ENCODE measurements at places on chromosomes 2 and 18.

DNA sequence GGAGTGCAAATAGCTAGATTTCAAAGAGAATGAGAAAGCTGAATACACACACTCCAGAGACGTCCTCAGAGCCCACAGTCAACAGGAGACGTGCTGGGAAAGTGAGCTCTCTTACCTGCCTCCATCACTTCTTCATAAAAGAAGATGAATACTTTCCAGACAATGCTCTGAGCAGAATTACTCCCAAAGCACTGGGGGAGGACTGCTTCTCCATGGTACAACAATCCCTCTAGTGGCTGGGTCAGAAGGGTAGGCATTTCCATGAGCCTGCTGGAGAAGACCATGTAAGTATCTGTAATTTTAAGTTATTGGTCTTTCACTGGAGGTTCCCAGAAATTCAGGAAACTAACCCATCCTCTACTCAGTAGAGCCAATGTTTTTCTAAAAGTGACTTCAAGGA lies 190.3 kb downstream of the RBM43 start:
- DNase-seq = peak; percentile 21

DNA sequence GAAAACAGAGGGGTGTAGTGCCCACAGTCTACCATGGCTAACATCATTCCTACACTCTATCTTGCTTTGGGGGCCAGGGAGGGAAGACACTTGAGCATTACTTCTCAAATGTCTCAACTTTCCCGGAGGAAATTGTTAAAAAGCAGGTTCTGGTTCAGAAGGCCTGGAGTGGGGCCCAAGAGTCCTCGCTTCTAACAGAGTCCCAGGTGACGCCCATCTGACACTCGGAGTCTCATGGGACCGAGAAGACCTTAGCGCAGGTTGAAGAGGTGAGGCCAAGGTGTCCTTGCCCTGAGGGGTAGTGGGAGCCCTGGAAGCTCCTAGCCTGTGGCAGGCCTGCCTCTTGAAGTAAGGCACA lies 40.1 kb downstream of the ZFP36L2 start:
- no peak for DNase-seq

DNA sequence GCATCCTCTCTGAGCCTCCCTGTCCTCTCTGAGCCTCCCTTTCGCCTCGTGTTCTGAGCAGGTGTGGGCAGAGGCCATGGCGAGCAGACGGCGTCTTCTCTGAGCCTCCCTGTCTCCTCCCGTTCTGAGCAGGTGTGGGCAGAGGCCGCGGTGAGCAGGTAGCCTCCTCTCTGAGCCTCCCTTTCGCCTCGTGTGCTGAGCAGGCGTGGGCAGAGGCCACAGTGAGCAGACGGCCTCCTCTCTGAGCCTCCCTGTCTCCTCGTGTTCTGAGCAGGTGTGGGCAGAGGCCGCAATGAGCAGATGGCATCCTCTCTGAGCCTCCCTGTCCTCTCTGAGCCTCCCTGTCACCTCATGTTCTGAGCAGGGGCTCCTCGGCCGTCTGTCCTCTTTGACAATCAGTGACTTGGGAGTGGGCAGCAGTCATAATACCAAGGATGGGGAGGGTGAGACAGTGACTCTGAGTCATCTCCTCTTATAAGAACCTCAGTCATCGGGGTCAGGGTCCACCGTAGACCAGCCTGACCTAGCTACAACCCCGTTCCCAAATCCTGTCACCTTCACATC lies 395.1 kb upstream of the SALL3 start:
- no peak for DNase-seq

DNA sequence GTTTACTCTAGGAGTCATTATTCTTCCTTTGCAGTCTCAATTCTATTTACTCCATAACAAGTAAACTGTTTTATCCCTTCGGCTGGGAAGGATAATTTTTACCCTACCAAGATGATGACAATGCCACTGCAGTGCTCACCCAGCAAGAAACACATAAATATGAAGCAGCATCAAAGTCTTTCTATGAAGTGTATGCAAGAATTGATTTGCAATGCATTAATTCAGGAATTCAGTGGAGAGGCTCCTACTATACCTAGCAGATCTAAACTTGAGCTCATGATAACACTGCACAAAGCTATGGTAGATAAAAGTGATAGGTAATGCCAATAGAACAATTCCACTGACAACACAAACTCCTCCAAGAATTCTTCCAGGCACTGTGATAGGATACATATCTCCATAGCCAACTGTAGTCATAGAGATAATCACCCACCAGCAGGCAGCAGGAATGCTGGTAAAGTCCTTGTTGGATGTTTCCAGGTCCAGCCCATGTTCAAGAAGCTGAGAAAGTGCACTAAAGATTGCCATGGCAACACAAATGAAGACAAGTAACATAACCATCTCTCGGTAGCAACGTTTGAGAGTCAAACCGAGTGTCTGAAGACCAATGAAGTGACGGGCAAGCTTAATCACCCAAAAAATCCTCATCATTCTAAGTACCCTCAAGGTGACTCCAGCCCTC lies 49.9 kb downstream of the KCNG3 start:
- DNase-seq = no peak

- DNase-seq = no peak
Observed at GRCh38 chr18:49955263-49955662, 141.9 kb upstream of the ACAA2 start.

DNA sequence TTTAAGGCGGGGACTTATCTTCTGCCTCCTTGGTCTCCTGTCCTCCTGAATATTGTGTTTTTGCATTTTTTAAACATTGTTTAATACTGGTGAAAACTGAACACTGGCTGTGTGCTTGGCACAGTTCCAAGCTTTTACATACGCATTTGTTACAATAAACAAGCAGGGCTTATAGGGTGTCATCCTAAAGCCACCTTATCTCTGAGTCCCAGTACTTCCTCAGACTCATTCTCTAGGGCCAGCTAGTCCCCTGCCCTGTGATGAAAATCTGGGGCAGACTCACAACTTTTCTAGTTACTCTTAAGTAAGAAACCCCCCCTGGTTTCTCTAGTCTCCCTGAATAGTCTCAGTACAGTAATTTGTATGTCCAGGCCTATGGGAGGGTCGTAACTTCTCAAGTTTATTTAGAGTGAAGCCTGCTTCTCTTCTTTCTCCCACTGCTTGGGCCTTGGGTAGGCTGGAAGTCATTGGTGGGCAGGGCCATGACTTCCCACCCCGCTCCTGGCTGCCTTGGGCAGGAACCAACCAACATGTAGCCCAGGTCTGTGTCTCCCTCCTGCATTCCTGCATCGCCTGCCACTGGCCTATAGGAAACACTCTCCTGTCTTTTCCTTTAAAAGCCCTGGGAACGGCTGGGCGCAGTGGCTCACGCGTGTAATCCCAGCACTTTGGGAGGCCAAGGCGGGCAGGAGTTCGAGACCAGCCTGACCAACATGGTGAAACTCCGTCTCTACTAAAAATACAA lies 7.7 kb upstream of the KCNE4 start:
- DNase-seq = peak; percentile 71

- no peak for DNase-seq
Observed at GRCh38 chr2:160721089-160722040, 227.8 kb upstream of the RBMS1 start.

GRCh38 chr2:182619276-182619675 lies 96.8 kb upstream of the DNAJC10 start:
- DNase-seq = no peak

DNA sequence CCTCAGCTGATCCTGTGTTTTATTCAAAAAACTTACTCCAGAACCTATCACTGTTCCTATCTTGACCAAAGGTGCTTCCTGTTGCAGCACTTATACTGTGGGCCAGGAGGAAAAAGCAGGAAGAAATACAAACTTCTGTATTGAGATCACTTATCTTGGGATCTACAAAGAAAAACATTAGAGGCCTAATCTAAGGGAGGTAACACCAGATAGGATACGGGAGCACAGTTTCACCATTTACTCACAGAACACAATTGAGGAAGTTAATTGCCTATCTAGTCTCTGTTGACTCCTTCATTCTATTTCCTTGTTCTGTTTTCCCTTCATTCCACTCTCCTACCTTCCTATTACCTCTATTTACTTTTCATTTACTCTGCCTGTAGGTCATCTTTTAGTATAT lies 287.2 kb upstream of the LINC00305 start:
- peak; percentile 15 for DNase-seq

GRCh38 chr2:236940916-236941520 lies 144.7 kb upstream of the COPS8 start:
- DNase-seq = no peak

DNA sequence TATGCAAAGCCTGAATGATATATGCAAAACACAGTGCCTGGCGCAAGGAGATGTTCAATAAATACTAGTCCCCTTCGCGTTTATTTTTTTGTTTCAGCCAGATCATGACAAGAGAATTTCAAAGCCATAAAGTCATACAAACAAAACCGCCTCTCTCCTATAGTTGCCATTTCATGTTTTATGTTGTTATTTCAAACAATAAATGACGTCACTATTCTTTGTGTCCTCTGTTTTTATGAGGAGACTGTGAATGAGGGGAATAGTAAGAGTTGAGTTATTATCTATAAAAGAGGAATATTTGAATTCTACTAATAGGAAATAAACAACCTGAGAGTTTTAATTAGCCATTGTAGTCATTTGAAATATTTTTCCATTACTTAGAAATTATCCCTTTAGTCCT lies 464.5 kb downstream of the THSD7B start:
- DNase-seq = no peak

DNA sequence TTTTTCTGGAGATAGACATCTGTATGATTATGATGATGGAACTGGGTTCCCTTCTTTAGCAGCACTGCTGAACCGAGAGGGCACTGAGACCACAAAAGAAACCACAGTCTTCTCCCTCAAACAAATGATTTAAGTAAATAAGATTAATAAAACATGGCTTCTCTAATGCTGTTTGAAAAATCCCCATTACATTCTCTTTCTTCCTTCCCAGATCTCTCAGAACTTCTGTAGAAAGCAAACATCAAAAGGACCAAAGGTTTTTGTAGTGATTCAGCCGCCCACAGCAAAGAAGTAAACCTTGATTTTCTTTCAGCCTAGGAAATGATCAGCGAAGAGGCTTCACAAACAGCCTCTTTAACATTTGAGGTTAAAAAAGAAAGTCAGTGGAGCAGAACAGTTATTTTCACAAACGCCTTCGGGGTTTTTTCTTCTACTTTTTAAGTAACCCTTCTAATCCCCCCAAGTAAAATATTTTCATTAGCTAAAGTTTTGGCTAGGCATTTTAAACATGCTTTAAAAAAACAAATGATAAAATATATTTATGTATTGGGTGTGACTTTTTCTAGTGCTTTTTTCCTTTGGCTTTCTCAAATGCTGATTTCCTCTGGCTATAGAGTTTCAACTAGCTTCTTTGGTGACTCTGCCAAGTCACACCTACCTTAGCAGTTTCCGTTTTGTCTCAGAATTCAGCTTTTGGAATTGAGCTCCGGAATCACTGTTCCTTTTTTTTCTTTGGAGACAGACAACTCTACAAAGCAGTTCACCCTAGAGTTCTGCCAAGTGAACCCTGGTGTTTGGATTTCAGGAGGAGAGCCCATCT lies 89.6 kb downstream of the UPP2 start:
- no peak for DNase-seq

GRCh38 chr2:167335541-167335992 lies 447.3 kb downstream of the XIRP2 start:
- no peak for DNase-seq

- no peak for DNase-seq
Observed at GRCh38 chr2:152825834-152826233, 107.4 kb downstream of the ARL6IP6 start.

DNA sequence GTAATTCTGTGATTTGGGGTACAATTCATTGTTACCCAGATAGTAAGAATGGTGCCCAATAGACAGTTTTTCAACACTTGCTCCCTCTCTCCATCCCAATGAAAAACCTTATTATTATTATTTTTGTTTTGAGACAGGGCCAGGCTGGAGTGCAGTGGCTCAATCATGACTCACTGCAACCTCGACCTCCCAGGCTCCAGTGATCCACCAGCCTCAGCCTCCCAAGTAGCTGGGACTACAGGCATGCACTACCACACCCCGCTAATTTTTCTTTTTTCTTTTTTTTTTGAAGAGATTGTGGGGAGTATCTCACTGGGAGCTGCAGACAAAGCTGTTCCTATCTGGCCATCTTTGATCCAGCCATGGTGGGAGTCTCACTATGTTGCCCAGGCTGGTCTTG lies 7.2 kb downstream of the TGFA start:
- DNase-seq = no peak

DNA sequence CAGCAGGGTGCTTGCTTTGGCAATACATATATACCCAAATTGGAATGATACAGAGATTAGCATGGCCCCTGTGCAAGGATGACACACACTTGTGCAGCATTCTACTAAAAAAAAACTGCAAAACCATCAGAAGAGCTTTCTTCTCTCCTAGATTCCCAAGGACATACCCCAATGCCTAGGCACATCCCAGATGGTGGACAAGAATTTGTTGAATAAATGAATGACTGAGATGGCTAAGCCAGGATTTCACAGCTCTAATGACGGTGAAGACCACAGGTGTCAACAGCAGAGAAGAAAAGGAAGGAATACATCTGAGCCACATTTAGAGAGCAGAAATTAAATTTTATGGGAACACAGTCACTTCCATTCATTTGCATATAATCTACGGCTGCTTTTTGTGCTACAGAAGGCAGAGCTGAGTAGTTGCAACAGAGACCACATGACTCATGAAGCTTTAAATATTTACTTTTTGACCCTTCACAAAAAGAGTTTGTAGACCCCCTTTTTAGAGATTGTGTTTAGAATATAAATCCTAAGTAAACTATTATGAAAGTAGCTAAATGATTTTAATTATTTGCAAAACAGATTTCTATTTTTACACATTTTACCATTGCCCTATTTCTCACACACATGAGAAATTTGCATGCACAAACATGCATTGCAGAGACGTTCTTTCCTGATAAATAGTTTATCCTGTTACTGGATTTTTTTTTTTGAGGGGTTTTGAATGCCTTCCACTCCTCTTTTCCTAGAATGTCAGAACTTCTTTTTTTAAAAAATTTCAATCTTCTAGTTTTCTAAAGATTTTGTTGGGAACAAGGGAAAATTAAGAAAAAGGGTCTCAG lies 119.0 kb downstream of the PMAIP1 start:
- no peak for DNase-seq

DNA sequence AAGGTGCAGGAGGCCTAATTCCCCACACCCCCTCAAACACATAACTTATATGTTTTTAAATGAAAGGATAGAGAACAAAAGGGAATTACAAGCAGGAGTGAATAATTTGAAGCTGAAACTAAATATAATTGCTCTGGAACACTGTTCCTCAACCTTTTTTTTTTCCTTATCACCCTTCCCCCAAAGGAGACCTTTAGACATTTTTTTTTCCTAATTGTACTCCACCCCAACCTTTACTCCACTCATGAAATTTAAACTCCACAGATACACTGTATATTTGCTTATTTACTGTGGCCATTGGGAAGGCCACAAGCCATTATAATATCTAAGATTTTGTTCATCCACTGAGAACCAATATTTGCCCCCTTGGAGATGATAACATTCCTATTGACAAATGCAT lies 45.4 kb upstream of the PELI1 start:
- DNase-seq = no peak

GRCh38 chr18:51137891-51138290 lies 59.6 kb downstream of the MEX3C start:
- no peak for DNase-seq
